HL-60 (cell line): ENCODE measurements at places on chromosomes 7 and 10.
A peak's percentile ranks its signal among the peaks of the same experiment; 100 is the strongest.

- no peak for DNase-seq
Observed at GRCh38 chr10:114559636-114560035, 98.4 kb downstream of the ABLIM1 start.

GRCh38 chr10:101285519-101286070, 56.3 kb upstream of the LBX1 start:
- DNase-seq: no peak

- DNase-seq: no peak
Observed at GRCh38 chr7:23268746-23269145, 22.2 kb downstream of the GPNMB start.

- DNase-seq: peak; percentile 14
Observed at GRCh38 chr10:118669020-118669791, 73.8 kb upstream of the PRLHR start.

GRCh38 chr7:150388306-150388705, 9.2 kb downstream of the ZNF775 start:
- no peak for DNase-seq

DNA sequence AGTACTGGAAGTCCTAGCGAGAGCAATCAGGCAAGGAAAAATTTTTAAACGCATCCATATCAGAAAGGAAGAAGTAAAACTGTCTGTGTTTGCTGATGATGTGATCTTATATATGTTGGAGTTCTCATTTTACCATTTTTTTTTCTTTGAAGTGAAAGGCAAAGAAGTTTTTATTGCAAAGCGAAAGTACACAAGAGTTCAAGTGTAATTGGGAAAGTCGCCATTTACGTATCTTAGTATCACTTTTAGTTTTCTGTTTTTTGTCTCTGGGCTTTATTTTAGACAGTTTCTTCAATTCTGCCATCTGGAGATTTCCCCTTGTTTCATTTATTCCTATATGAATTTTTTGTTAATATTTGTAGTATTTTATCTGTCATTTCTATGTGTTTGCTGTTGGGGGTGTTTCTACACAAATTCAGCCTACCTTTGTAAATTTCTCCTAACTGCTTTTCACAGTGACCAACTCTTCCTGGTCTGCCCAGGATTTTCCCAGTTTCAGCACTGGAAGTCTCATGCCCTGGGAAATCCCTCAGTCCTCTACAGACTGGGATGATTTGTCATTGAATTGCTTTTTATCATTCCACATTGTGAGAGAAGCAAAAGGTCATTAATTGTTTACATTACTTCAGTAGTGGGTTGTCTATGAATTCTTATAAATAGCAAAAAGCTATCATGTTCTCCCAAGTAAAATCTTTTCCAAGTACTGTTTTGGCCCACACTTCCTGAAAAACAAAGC, 23.2 kb downstream of the BET1 start:
- no peak for DNase-seq

- DNase-seq: no peak
Observed at GRCh38 chr7:93563584-93563983, 10.9 kb downstream of the CALCR start.

GRCh38 chr7:139692723-139693122, 85.1 kb downstream of the HIPK2 start:
- no peak for DNase-seq

- DNase-seq: no peak
Observed at GRCh38 chr10:44628921-44629320, 244.0 kb upstream of the CXCL12 start.

- peak; percentile 69 for DNase-seq
Observed at GRCh38 chr7:77157446-77157845, 35.0 kb downstream of the CCDC146 start.

DNA sequence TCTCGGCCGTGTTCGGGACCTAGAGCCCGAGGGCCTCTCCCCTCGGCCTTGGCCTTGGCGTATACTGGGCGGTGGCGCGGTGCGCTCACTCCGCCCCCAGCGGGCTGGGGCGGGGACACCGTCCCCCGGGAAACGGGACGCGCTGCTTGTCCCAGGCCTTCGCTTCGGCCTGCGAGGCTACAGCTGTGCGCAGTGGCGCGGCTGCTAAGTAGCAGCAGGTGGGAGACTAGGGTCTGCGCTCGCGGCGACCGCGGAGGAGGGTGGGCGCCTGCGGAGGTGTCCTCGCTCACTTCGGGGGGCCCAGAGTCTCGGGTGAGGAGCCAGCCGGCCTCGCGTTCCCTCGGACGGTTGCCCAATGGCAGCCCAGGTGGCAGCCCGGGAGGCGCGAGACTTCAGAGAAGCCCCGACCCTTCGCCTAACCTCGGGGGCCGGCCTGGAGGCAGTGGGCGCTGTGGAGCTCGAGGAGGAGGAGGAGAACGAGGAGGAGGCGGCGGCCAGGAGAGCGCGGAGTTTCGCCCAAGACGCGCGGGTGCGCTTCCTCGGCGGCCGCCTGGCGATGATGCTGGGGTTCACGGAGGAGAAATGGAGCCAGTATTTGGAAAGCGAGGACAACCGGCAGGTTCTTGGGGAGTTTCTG, at the start of gene DNAH11:
Gene DNAH11 (plus strand): TSS at position 149 of the 637 bp plus-strand sequence. CDS start 207 bp downstream, at position 356.
- DNase-seq: no peak

- no peak for DNase-seq
Observed at GRCh38 chr10:69088471-69088769, 517 bp downstream of the SRGN start.

DNA sequence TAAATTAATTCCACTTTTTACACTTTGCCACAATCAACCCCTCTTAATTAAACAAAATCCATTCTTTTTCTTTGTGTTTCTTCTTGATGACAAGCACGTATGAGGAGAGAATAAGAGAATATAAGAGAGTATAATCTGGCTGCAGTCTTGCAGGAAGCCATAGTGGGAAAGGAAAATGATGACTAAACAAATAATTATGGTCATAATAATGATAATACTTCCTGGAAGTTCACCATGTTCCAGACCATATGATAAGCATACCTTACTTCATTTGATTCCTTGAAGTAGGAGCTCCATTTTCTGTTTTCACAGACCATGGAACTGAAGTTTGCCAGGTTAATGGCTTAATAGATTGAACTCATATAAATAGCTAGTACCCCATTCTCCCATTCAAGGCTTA, 237.8 kb downstream of the SEMA3D start:
- DNase-seq: no peak

- peak; percentile 21 for DNase-seq
Observed at GRCh38 chr7:29102558-29103151, 43.7 kb downstream of the CPVL start.

GRCh38 chr7:33299425-33299824, 170.1 kb downstream of the BBS9 start:
- no peak for DNase-seq

GRCh38 chr7:133433165-133433812, 180.4 kb downstream of the EXOC4 start:
- no peak for DNase-seq

GRCh38 chr10:1308173-1308961, 252.2 kb downstream of the WDR37 start:
- no peak for DNase-seq

DNA sequence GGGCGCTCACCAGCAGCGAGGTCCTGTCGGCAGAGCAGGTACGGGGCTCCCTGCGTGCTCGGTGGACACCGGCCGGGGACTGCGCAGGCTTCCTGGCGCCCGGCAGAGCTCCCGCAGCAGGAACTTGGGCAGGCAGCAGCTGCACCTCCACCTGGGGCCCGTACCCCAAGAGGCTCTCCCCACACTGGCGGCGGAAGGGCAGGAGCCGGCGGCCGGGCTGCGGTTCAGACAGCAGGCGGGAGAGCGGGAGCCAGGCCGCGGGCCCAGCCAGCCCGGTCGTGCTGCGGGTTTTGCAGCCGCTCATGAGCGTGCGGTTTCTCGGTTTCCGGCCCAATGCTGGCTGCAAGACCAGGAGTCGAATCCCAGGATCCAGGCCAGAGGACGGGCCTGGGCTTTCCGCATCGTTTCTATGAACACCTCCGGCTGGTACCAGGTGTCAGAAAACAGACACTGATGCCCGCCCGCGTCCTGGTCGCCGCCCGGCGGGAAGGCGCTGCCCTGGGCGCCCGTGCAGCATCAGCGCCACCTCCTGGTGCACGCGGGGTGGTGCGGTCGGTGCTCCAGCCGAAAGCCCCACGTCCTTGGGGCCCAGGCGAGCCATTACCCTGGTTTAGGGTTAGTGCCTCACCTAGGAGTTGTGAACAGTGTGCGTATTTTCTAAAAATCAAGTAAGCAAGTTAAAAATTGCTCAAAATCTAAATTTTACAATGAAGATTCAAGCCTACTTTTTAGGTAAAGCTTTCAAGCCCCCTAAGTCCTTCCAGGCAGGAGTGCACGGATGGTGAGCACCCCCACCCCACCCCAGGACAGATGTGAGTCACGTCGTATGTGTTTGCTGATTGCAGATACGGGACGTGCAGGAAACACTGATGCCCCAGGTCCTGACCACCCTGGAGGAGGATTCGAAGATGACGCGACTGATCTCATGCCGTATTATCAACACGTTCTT, 47.4 kb upstream of the PRKAR1B start:
- DNase-seq: no peak

GRCh38 chr10:76881477-76882220, 756.0 kb downstream of the KCNMA1 start:
- DNase-seq: no peak

DNA sequence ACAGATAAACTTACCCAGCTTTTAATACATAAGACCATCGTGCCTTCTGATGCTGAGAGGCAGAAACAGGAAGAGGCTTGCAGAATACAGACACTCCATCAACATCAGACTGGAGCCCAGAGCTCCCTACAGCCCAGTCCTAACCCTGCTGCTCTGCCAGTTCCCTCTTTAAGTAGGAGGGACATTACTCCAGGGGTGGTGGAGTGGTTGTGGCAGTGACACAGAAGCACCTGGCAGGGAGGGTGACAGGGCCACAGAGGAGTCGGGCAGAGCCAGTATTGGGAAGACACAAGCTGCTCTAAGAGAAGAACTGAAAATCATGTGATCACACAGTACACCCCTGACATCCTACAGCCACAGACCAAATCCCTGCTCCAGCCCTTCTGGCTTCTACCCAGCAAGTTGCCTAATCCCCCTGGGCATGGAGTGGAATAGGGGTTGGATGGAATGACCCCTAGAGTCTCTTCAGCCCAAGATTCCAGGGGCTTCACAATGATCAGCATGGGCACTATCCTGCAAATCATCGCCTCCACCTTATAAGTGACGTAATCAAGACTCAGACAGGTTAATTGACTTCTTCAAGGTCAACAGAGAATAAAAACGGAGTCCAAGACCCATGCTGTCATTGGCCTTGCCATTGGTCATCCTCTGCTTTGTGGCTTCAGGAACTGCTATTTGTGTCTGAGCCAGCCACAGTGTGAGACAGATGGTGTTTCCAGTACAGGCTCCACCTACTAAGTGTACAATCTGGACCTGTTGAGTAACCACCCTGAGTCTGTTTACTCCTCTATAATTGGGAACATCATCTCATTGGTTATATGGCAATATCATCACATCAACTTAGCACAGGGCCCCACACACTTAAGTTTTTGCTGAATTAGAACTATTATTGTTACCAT, 61.1 kb upstream of the ZMIZ1 start:
- peak; percentile 10 for DNase-seq

DNA sequence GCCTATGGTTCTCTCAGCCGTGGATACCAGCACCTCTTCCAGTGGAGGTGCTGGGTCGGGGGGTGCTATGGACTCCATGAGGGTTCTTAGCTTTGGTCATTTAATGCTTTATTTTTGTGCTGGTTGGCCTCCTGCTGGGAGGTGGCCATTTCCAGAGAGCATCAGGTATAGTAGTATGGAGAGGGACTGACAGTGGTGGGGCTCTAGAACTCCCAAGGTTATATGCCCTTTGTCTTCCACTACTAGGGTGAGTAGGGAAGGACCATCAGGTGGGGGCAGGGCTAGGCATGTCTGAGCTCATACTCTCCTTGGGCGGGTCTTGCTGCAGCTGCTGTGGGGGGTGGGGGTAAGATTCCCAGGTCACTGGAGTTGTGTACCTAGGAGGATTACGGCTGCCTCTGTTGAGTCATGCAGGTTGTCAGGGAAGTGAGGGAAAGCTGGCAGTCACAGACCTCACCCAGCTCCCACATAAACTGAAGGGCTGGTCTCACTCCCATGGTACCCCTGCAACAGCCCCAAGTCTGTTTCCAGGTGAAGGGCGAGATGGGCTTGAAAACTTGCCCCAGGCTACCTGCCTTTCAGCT, 763.2 kb upstream of the LRRTM3 start:
- DNase-seq: no peak

- DNase-seq: no peak
Observed at GRCh38 chr10:61894133-61894532, 7.4 kb upstream of the ARID5B start.

- DNase-seq: no peak
Observed at GRCh38 chr7:105871142-105871541, 5.3 kb downstream of the ATXN7L1 start.

DNA sequence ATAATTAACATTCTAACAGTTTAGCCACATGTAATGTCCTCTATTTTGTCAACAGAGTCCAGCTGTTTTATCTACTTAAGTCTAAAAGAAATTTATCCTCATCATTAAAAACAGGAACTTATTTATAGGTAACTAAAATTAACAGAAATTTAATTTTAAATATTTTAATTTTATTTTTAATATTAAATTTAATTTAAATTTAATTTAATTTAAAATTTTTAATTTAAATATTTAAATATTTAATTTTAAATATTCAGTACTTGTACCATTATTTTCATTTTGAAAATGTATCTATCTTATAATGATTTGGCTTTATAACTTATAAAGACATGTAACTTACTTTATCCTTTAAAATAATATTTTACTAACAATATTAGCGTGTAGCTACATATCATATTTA, 1.0 kb upstream of the GPR22 start:
- no peak for DNase-seq
